ENCODE measurements at places on chromosomes 4 and X.

GRCh38 chr4:1396806-1397455, 9.3 kb downstream of the NKX1-1 start:
- no peak for DNase-seq

DNA sequence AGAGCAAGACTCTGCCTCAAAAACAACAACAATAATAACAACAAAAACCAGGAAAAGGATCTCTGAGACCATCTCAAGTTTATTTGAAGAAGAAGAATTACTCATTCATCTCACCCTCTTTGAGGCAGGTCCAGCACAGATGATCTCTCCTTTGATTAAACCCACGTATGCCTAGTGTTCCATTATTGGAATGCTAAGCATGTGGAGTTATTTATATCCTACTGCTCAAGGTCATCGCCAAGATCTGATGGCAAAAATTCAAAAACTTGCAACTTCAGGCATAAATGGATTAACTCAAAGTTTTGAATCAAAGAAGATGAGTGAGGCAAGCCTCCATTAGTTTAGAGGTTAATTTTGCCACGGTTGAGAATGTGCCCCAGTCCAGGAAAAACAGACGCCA, 184.2 kb downstream of the DHRSX start:
- no peak for DNase-seq

GRCh38 chr4:136571315-136571714, 961.0 kb downstream of the PCDH18 start:
- DNase-seq = no peak

DNA sequence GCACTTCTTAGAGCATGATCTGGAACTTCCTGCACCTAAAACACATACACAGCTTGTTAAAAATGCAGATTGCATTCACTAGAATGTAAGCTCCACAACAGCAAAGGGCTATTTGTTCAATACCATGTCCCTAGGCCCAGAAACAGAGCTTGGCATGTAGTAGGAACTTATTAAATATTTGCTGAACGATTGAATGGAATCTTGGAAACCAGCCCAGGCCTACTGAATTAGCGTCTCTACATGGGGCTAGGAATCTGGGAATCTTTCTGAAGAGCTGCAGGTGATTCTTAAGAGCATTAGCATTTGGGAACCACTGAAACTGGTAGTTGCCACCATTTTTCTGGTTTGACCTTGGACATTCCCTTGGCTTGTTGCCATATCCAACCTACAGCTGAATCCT, 234.1 kb downstream of the STIM2 start:
- no peak for DNase-seq

GRCh38 chrX:97309487-97310116, 425.9 kb downstream of the RPA4 start:
- no peak for DNase-seq

- no peak for DNase-seq
Measured at GRCh38 chrX:18617407-18617750, 54.5 kb downstream of the RS1 start.

GRCh38 chrX:153820601-153821000, 9.7 kb downstream of the PDZD4 start:
- DNase-seq = no peak

DNA sequence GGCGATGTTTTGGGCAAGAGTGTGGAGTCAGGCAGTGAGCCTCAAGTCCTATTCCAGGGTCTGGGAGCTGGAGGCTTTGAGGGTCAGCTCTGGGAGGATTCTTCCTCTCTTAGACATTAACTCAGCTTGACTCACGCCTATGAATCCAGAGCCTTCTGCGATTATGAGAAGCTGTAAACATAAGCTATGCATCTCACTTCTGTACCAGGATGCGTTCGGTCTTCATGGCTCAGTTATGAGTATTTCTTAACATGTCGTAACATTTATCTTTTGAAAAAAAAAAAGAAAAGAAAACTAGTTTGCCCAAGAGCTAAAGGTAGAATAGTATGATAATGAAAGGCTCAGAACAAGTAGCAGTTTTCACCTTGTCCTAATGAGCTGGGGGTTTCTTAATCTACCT, 4.6 kb downstream of the SHROOM2 start:
- no peak for DNase-seq

DNA sequence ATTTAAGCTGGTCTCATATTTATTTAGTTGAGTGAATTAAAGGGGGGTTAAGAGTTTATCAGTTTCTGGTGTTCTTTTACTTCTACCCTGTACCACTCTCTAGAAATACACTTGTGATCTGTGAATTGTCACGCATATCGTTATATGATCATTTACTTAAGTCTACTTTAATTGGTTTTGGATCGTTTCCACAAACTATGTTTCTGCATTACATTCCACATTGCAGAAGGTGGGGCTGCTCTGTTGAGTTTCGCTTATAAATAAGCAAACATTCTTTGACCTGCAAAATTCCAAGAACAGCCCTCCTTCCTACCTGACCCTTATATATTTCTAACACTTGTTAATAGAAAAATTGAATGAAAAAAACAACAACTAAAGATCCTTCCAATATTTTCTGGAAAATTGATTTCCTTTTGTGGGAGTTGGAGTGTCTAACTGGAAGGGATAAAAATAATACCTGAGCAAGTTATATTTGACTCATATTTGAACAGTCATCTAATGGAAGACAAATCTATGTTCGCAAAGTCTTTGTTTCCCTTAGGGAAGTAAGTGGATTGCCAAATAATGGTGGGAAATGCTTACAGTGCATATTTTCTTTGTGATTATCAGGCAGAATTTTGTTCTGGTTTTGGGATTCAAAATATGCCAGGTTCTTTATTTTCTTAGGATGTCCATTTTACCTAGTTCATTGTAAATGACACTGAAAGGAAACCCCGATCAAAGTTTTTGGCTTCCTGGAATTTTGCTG, 152.7 kb downstream of the RELL1 start:
- no peak for DNase-seq

DNA sequence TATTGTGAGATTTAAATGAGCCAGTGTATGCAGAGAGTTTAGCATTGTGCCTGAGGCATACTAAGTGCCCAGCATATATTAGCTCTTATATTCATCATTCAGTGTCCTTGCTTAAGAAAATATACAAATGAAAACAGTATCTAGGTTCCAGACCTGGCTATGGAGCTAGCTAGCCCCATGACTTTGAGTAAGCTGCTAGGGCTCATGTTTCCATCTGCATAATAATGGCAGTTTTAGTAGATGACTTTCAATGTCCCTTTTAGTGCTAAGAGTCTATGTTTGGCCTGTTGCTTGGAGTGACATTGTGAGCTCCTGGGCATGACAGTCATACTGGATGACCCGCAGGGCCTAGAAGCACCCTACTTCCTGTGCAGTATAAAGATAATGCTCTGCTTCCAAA, 435.3 kb downstream of the ZIC3 start:
- no peak for DNase-seq

DNA sequence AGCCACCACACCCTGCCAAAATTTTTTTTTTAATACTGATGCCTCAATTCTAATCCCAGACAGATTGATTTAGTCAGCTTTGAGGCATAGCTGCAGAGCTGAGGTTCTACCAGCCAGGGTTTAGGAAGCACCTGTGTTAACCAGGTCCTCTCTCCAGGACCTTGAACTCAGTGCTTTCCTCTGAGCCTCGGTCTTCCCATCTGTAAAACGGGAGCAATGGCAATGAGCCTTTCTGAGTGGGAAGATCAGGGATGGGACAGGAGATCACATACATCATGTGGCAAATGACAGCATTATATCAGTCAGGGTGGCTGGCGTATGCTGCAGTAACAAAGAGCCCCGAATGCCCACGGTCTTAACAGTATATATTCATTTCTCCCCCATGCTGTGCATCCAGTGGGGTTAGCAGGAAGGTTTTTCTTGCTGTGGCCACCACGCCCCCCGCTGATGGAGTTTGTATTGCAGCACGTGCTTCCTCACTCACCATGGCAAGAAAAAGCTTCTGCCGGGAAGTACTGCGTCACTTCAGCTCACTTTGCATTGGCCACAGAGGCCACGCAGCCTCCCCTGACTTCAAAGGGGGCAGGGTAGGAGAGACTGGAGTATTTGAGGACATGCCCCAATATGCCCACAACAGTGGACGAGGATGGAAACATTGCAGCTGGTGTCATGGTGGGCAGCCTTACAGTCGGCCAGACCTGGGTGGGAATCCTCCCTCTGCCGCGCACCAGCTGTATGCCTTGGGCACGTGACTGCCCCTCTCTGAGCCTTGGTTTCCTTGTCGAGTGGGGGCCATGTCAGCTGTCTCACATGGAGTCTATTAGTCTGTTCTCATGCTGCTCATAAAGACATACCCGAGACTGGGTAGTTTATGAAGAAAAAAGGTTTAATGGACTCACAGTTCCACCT, 24.1 kb upstream of the MRFAP1 start:
- DNase-seq = no peak

- peak; percentile 3 for DNase-seq
Measured at GRCh38 chrX:102934624-102935023, 2.4 kb upstream of the RAB40AL start.

DNA sequence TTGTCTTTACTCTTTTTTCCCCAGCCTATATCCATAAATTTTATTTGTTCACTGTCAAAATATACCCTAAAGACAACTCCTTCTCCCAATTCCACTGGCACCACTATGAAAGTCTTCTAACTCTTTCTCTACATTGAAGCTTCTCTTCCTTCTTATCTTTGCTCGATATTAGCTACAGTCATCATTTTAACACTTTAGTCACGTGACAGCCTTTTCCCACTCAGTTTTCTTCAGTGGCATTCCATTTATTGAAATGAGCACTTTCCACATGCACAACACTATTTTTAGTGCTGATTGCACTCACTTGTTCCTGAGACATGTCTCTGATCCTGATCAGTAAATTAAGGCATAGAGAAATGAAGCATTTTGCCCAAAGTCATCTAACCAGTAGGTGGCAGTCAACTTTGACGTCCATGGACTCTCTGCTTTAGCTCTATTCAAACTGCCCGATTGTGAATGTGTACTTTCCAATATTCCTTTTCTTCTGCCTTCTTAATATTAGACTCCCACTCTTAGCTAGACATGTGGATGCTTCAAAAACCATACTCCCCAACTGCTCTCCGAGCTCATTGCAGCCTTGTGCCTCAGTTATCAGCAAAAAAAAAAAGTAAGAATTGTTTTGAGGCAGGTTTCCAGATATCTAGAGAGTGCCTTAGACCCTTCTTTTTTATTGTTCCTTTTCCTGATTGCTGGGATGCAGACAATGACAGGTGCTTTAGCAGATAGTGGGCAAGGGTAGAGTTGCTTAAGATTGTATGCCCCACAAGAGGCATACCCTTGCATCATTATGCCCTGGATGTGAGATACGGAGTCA, 394.4 kb upstream of the ADGRL3 start:
- no peak for DNase-seq

- no peak for DNase-seq
Measured at GRCh38 chr4:6991771-6992557, 51.2 kb upstream of the TADA2B start.

DNA sequence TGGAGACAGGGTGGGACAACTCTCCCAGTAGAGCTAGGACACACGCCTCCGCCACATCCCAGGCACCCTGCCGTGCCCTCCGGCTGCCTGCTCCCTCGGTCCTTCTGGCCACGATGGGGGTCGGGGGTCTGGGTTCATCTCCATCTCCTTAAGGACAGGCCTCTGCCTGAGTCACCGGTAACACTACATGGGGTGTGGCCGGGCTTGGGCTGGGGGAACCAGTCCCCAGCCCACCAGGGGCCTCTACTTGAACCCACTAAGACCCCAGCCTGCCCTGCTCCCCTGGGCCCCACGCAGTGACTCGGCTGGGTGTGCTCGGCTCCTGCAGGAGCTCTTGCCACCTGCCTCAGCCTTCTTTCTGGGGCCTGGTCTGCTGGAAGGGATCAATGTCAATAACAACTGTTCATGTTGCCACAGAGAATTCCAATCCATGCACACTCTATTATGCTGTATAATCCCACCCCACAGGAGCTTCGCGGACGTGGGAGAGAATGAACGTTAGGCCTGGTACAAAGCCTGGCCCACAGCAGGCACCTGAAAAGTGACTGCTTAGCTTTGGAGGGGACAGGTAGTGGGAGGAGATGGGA, 177.7 kb upstream of the PSAPL1 start:
- DNase-seq = no peak

DNA sequence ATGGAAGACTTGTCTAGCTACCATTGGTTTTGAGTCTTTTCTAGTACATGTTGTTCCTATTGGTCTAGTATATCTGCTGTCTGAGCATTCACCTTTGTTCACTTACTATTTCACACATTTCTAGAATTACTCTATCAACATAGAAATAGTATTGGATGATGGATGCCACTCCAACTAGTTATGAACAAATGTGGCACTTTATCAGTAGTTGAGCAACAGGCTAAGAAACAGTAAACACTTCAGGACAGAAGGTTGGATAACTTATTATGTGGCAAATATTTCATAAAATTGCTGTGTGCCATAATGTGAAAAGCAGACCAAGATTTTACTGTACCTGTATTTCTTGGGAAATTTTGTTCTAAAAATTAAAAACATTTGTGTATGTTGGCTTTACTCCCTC, 42.4 kb upstream of the GLRA3 start:
- no peak for DNase-seq

DNA sequence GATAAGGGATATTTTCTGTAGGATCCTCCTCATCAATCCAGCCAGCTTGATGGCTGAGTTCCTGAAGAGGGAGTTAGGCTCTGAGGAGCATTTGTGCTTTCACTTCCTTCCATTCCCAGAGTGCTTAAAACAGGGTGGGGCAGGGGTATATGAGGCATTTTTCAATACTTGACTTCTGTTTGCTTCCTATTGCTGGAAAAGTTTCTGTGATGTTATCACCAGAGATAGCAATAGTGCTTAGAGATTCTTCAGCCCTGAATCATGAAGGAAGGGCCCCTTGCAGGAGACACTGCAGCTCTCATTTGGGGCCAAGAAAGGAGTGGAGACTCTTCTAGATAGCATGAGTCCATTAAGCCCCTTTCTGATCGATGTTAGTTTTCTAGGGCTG, 166.7 kb upstream of the RPS6KA3 start:
- no peak for DNase-seq

GRCh38 chr4:75644095-75644494, 13.8 kb upstream of the CDKL2 start:
- DNase-seq = no peak

DNA sequence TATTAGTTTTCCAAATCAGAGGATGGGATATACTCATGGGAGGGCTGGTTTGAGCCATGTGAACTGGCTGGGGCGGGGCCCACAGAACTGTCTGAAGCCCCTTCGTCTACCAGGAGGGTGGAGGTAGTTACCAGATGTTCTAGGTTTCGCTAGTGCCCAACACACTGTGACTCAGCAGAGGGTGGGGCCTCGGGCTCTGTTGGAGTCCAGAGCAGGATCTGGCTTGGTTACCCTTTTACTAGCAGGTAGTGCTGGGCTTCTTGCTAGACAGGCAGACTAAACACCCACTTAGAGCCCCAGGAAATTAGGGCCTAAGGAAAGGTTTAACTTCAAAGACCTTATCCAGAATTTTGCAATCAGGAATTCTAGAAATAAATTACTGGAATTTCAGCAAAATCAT, 56.2 kb upstream of the CHRDL1 start:
- DNase-seq = no peak

DNA sequence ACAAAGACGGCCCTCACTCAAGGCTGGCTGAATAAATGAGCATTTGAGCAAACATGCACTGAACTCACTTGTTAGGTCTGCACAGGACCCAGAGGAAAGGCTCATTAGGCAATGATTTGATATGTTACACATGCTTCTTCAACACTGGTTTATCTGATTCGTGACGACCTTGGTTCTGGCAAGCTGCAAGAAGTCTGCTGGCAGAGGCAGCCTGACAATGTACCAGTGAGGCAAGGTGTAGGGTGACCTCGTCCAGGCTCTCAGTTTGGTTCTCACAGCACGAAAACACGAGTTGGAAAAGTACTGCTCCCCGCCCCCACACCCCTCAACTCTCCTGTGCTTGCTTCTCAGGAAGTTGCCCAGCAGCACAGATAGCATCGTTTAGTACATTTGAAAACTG, 63.1 kb upstream of the CITED1 start:
- DNase-seq = no peak

Data from stimulated activated effector memory CD8-positive, alpha-beta T cell treated with anti-CD3 and anti-CD28 coated beads, Interleukin-12 subunit alpha, Interleukin-12 subunit beta, amount 100 ng/mL, for 72 hours (primary cell).